ENCODE measurements at places on chromosomes 16 and 17. TPM values are rescaled to one million over a fixed set of nuclear protein-coding genes. Genes with fewer than 3 reads are reported as not detected.

GRCh38 chr17:72183194-72183685, 62.4 kb downstream of the SOX9 start:
- DNase-seq = no peak

DNA sequence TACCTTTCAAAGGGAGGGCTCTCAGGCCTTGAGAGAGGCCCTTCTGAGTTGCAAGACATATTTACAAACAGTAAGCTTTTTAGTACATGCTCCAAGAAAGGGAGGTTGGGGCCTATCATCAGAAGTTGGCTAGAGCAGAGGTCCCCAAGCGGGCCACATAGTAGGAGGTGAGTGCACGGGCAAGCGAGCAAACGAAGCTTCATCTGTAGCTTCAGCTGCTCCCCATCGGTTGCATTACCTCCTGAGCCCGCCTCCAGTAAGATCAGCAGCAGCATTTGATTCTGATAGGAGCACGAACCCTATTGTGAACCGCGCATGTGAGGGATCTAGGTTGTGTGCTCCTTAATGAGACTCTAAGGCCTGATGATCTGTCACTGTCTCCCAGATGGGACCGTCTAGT, 26.2 kb downstream of the PRDM7 start:
- no peak for DNase-seq

GRCh38 chr16:73058221-73058615, 10.3 kb upstream of the ZFHX3 start:
- no peak for DNase-seq

GRCh38 chr16:12529582-12529981, 274.1 kb downstream of the CPPED1 start:
- no peak for DNase-seq

DNA sequence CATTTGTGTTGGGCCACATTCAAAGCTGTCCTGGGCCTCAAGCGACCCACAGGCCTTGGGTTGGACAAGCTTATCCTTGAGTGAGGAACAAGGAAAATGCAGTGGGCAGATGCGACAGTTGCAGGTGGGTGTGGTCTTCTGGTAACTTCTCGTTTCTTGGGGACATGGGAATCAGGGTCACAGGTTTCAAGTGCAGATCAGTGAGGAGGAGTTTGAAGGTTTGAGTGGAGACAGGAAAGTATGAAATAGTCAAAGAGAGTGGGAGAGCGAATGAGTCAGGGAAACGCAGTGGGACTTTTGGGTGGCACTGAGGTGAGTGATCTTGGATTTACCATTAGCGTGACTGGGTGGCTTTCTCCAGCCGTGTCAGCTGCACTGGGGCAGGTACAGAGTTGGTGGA, 15.4 kb upstream of the CCL22 start:
- DNase-seq = no peak

GRCh38 chr16:78817200-78817739, 717.8 kb downstream of the WWOX start:
- DNase-seq = no peak

DNA sequence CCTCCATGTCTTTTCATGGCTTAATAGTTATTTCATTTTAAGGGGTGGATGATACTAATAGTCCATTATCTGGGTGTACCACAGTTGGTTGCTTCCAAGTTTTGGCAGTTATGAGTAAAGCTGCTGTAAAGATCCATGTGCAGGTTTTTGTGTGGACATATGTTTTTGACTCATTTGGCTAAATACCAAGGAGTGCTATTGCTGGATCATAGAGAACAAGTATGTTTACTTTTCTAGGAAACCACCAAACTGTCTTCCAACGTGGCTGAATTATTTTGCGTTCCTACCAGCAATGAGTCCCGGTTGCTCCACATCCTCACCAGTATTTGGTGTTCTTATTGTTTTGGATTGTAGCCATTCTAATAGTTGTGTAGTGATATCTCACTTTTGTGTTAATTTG, 181.9 kb downstream of the SPECC1 start:
- DNase-seq = no peak

DNA sequence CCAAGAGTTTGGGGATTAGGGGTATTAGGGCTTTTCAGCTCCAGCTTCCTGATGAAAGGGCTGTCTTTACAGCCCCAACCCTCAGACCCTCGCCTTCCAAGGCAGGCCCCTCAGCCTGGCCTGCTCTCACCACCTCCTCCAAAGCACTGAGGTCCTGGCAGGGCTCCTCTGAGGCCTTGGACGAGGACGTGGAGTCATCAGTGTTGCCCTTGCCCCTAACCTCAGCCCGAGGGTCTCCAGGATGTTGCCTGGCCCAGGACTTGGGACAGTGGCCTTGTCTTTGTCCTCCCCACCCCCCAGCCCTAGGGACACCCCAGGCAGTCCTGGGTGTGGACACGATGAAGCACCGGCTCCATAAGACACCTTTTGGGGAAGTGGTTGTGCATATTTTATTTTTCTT, 28.2 kb downstream of the B9D1 start:
- no peak for DNase-seq

DNA sequence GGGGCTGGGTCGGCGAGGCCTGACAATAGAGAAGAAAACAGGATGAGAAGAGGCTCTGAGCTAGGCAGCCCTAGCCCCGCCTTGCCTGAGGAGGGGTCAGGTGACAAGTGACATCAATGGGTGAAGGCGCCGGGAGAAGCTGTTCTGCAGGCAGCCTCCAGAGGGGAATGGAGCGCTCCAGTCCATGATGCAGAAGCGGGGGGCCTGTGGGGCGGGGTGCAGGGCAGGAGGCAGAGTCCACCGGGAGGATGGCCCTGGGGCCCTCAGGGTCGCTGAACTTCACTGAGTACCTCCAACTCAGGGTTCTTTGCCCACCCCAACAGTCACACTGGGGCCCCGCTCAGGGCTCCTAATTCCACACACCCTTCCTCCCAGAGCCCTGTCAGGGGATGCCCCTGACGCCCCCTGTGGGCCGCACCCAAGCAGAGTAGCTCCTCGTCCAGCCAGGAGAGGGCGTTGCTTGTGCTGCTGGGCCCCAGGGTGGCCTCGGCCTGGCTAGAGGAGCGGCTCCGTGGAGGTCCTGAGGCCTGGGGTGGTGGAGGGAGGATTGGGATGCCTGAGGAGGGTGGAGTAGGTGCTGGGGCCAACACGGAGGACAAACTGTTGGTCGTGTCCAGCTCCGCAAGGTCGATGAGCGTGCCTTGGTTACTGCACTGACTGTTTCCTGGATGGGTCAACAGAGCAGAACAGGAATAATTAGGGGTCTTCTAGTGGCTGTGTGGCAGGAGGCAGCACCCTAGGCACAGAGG, 20.8 kb downstream of the GGA3 start:
- peak; percentile 82 for DNase-seq

GRCh38 chr16:72997141-72997542, 50.8 kb downstream of the ZFHX3 start:
- no peak for DNase-seq

GRCh38 chr17:44972953-44973352, 4.8 kb upstream of the C1QL1 start:
- DNase-seq = no peak

DNA sequence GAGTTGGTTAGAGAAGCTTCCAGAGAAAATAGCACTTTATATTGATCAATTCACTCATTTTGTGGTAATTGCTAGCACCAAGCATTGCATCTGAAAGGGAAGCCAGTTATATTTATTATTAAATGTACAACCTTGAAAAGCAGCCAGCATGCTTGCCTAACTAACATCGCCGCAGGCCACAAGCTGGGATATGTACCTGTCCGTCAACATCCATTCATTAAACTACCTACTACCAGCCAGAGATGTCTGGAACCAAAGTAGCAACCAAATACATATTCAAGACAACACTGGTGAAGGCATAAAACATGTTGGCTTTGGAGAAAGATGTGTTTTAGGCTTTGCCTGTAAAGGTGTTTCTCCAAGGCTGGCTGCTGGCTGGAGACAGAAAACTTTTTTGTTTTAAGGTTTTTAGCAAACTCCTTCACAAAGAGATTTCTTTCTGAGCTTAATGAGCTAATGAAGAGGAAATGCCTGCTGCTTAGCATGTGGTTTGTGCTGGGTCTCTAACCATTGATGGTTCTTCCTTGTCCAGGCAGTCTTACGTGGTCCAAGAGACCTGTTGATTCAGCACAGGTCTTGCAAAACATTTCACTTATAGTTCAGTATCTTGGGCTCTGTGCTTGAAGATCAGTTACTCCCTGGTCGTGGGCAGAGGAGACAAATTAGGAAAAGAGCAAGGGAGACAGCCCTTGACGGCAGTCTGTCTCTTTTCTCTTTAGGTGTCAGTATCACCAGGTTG, 3.1 kb downstream of the ITPRIPL2 start:
- no peak for DNase-seq

DNA sequence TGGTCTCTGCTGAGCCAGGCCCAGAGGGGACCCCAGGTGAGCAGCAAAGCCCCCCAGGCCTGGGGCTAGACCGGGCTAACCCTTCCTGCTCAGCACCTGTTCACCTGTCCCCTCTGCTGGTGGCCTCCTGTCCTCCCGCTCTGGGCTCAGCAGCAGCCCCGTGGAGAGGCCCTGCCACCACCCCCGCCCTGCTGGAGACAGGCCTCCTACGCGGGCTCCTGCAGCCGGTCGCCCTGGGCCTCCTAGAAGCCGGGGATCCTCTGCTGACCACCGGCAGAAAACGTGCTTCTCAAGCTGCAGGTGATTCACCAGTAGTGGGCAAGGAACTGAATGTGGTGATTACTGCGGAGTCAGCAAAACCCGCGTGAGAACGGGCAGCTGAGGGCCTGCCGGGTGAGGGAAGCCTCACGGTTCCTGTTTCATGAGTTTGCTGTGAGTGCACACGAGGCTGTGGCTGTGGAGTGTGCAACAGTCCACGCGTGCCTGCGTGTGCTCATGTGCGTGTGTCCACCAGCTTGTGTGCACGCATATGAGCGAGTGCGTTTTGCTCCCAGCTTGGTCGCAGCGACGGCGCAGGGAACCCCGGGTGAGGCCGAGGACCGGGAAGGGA, 792 bp downstream of the SECTM1 start:
- no peak for DNase-seq

- DNase-seq = peak; percentile 76
These were observed 649 bp downstream of the GSE1 start for GRCh38 chr16:85613604-85614337.

DNA sequence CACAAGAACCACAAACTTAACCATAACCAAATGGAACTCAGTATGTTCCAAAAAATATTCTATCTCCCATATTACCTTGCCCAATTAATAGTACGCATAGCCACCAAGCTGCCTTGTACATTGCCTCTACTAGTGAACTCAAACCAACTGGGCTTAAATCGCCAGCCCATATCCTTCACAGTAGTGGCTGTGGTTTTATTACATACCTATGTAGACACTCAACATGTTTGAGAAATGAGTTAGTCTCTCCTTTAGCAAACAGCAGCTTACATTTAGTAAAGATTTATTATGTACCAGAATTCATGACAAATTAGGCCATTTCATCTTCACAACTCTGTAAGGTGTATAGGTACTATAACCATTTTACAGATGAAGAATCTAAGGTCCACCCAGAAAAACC, 41.4 kb downstream of the GRB2 start:
- DNase-seq = no peak

DNA sequence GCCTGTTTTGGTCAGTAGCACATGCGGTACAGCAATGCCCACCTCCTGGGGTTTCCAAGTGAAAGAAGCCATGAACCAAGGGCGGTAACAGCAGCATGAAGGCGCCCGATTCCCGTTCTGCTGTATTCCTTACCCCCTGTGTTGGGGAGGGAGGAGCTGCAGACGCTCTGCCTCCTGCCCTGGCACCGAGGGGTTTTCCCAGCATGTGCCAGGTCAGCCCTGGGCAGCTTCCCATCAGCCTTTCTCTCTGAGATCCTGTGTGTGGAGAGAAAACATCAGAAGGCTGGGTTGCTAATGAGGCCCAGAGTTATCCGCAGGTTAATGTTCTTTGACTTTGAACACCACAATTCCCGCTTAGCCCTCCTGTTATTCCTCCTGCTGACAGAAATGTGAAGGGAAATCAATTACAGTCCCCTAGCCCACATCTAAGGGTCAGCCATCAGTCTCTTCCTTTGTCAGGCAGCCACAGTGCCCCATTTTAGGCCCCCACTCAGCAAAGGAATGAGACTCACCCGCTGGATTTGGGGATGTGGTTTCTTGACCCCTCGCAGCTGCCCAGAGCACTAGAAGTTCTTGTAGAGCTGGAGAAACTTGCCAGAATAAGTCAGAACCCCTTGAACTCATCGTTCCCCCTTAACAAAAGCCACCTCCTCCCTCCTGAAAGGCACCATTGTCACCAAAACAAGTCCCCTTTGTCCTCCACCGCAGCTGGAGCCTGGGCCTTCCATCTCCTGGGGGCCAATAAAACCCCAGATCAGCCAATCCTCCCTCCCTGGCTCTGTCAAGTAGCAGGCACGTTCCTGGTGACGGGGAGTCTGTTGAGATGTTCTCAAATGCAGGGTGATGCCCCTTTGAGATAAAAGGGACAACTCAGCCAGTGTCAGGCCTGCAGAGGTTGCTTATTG, 168.5 kb downstream of the KATNIP start:
- no peak for DNase-seq

- DNase-seq = no peak
These were observed 20.6 kb upstream of the PRKAR1A start for GRCh38 chr17:68491381-68492231.

DNA sequence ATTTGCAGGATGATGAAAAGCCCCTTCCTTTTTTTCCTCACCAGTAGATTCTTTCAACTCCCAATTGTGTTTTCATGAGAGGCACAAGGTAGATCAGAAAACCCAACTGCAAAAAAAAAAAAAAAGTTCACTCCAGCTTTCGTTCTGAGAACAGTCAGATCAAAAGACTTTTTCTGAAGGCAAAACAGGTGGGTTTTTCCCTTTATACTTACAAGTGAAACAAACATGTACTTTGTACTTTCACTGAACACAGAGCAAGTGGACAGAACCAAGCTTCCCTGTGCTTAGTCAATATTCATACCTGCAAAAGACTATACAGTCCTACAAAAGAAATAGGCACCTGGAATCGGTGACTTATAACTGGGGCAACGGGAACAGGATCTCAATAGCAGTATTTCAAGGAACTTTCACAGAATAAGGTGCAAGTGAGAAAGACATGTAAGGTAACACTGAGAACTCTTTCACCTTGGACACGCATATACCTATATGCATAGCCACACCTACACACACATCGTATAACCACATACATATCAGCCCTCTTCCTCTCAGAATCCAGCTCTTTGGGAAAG, 54.1 kb downstream of the TOX3 start:
- no peak for DNase-seq

The GOSR1 gene
- 41.1 TPM for total RNA-seq

The ANKRD40 gene
- total RNA-seq = 45.3 TPM

The TMC8 gene
- total RNA-seq = 3.1 TPM

The SPNS2 gene
- total RNA-seq = 0.87 TPM

The ANKS3 gene
- 31.5 TPM for total RNA-seq

The CASKIN1 gene
- total RNA-seq = 9.4 TPM

The SLC5A11 gene
- total RNA-seq = not detected

The MTSS2 gene
- 34.9 TPM for total RNA-seq

The MIEN1 gene
- 46.5 TPM for total RNA-seq

The AIPL1 gene
- total RNA-seq = 0.46 TPM

All from WTC11 (cell line).